ENCODE measurements at places on chromosomes 1 and 21.

- no peak for DNase-seq
Measured at GRCh38 chr1:213934649-213935048, 53.1 kb upstream of the PROX1 start.

- DNase-seq: peak; percentile 27
Measured at GRCh38 chr1:245131026-245131393, 23.8 kb upstream of the KIF26B start.

GRCh38 chr1:64482720-64483119, 12.8 kb downstream of the CACHD1 start:
- no peak for DNase-seq

GRCh38 chr1:91523482-91523881, 22.8 kb downstream of the CDC7 start:
- DNase-seq: no peak
